ENCODE measurements at places on chromosomes 7 and 10.

DNA sequence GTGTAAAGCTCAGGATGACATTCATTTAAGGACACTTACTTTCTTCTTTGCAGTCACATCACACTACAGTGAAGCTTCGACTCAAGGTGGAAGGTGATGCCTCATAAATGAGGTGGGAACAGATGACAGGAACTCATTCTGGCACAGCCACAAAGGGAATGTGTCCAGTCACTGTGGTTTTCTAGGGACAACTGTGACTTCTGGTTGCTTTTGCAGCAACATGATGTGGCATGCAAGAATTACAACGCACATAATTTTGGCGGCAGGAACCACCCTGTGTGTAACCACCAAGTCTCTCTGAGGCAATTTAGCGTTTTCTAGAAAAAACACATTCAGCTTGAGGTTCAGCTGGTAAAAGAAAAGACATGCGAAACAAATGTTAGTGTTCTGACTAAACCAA is 32.0 kb upstream of the FERD3L start:
- no peak for DNase-seq

DNA sequence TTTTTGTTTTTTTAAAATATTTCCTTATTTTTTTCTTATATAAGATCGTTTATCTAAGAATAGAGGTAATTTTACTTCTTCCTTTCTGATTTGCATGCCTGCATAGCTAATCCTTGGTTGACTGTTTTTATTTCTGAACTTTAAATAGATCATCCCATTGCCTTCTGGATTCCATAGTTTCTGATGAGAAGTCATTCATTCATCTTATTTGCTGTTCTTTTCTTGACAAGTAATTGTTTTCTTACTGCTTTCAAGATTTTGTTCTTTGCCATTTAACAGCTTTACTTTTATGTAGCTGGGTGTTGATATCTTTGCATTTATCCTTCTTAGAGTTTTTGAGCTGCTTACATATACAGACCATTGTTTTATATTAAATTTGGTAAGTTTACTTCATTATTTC is 437.9 kb downstream of the SDK1 start:
- DNase-seq: no peak

DNA sequence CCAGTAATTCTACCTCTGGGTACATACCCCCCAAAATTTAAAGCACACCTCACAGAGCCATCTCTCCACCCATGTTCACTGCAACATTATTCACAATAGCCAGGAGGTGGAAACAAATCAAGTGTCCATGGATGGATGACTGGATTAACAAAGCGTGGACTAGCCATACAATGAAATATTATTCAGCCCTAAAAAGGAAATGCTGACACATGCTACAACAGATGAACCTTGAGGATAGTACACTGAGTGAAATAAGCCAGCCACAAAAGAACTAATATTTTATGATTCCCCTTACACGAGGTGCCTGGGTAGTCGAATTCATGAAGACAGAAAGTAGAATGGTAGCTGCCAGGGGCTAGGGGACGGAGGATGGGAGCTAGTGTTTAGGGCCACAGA is 31.1 kb upstream of the PTPRN2 start:
- DNase-seq: no peak

DNA sequence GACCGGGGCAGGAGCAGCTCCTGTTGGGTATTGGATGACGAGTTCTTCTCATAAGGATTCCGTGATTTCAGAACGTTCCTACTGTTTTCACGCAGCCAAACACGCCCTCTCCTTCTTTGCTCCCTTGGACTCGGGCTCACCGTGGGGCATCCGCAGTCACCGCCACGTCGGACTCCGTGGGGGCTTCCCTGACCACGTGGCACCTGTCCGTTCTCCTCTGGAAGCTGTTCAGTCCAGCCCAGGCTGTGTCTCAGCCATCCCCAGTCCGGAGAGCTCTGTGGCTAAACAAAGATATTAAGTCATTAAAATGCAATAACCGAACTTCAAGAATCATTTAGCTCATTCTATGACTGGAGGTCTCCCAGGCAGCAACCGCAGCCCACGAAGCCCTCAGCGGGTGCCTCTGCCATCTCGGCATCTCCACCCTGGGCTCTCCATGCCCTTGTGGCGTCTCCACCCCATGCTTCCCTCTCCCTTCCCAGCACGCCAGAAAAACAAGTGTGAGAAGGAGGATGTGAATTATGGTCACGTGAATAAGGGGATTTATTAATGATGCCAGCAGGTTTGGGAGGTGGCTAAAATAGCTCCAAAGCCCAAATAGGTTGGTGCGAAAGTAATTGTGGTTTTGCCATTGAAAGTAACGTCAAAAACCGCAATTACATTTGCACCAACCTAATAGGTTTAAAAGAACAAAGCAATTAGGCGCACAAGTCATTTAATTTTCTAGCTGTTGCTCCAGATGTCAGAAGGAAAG is 224.6 kb upstream of the PPP2R2D start:
- no peak for DNase-seq

DNA sequence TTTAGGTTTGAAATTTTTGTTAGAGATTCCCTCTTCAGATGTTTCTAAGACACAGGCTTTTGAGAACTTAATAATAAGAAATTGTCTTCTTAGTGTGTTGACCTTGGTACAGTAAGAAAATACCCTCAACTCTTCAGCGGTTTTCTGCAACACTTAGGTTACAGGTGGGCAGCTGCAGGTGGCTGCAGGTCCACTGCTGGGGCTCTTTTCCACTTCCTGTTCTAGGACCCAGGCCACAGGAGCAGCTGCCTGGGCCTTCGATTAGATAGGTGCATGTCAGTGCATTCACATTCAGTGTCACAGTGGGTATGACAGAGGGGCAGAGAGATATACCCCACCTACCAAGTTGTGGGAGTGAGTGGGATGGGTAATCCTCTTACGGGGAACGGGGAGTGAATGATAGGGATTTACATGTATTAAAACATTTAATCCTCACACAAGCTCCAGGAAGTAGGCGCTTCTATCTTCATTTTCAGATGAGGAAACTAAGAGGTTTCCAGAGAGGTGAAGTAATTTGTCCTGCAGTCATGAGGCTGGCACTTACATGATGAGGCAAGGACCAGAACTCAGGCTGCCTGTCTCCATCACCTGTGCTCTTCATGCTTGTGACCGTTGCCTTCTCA is 20.2 kb upstream of the SUV39H2 start:
- DNase-seq: no peak

All from hindlimb muscle (tissue), 1 donor.